Activated CD4-positive, CD25-positive, alpha-beta regulatory T cell treated with anti-CD3 and anti-CD28 coated beads, Interleukin-2, amount 50 U/mL, for 72 hours (primary cell): ENCODE measurements at places on chromosomes 2 and 18.

DNA sequence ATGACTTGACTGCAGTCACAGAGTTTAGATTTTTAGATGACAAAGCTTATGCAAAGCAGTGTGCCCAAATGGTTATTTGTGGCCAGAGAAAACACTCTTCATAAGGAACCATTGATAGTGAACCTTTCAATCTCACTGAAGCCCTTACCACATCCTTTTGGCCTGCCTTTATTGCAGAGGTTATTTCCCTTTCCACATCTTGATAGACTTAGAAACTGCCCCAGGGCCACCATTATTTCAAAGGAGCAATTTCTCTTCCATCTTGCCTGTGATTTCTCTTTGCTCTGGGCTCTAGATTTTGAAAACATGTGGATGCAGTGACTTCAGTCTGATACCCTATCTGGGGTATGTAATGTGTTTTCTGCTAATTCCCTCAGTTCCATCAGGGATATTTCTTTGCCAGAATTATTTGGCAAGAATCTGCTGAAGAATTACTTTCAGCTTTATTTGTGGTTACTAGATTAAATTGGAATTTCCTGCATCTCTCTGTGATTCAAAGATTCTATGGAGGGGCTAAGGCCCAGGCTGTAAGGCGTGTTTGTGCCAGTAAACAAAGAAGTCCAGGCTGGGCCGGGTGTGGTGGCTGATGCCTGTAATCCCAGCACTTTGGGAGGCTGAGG, 51.0 kb downstream of the MOGAT1 start:
- DNase-seq: no peak

DNA sequence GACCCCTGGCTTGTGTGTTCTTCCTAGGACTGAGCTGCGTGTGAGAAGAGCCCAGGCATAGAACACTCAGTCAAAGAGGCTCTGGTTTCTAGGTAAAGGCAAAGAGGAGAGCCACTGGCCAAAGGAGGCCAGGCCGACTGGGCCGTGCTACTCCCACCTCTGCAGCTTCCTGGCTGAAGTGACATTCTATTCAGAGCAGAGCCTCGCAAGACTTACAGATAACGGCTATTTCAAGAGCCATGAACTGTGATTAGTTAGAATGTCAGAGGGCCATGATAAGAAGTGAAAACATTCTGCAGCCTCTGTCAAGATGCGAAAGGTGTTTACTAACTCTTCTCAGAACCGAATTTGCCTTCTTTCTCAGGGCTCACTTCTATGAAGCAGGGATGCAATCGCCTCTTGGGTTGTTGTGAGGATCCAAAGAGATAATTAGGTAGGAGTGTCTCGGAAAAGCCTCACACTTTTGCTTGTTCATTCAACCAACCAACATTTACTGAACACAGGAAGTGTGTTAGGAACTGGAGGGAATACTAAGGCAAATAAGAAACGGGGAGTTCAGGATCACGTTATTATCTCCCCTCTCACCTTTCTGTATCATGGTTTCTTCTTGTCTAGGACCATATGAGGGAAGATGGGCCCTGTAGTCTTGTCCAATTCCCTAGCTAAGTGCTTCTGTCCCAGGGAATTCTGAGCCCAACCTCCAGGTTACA, 3.4 kb upstream of the DNAJC5G start:
- DNase-seq: no peak

DNA sequence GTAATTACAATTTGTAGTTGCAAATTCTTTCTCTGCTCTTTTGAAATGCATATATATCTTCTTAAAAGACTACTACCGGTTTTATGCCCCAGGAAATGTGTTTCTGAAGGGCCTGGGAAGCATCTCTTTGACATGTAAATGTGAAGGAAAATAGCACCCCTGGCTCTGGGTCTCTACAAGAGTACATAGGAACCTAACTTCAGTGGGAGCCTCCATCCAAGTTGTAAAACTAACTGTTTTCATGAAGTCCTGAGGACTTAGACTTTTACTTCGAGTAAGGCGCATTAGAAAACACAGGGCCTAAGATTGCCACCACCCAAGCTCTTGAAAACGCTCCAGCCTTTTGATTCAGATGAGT, 99.4 kb downstream of the CBLN2 start:
- no peak for DNase-seq

DNA sequence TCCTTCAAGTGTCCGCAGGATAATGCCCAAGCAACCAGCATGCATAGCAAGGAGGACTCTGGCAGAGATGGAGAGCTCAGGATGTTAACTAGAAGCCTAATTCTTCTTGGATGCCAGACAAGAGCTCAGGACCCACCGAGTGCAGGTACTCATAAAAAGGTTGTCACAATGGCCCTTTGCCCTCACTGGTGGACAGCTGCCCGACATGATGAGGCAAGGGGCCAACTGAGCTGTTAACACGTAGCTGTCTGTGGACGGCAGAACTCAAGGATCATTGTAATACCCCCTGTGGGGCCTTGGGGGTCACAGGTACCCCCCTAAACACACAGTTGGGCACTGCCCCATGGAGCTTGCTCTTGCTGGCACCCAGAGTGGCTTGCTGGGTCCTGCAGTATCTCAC, 393.7 kb downstream of the PIK3C3 start:
- no peak for DNase-seq

GRCh38 chr18:75223687-75224347, 13.2 kb downstream of the TSHZ1 start:
- no peak for DNase-seq

GRCh38 chr2:222876947-222877346, 16.1 kb downstream of the ACSL3 start:
- DNase-seq: no peak

DNA sequence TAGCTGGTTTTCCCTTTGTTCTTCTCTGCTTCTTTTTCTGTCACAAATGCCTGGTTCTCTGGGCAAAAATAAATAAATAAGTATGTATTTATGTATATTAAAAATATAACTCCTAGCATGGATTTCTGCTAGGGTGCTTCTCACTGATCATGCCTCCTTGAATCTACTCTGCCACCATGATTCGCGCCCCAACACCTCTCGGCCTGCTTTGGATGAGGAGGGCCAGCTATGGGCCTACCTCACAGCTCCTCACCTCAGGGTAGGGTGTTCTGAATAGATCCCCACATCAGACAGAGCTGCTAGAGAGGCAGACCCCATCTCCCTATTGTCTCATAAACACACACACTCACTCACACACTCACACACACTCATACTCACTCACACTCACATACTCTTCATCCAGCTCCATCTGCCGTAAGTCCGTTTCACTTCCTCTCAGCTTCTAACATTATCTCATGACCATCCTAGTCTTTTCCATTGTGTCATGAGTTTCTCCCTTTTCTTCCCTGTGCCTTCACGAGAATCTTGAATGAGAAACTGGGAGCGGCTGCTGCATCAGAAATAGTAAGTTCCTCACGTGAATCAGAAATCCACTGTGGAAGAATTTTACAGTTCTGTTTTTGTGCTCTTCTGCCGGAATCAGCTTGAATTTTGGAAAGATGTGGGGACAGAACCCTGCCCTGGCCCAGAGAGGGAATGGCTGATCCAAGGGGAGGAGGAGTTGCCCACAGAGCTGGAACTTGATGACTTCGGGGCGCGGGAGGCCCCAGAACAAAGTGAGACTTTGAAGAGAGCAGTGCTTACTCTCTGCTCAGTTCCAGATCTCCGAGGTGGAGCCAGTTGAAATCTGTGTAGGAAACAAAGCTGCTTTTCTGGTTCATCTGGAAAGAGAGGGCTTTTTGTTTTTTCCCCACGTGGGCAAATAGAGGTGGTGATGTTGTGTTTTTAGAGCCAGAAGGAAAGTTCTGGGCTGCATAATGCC, 20.9 kb downstream of the ANXA4 start:
- no peak for DNase-seq

DNA sequence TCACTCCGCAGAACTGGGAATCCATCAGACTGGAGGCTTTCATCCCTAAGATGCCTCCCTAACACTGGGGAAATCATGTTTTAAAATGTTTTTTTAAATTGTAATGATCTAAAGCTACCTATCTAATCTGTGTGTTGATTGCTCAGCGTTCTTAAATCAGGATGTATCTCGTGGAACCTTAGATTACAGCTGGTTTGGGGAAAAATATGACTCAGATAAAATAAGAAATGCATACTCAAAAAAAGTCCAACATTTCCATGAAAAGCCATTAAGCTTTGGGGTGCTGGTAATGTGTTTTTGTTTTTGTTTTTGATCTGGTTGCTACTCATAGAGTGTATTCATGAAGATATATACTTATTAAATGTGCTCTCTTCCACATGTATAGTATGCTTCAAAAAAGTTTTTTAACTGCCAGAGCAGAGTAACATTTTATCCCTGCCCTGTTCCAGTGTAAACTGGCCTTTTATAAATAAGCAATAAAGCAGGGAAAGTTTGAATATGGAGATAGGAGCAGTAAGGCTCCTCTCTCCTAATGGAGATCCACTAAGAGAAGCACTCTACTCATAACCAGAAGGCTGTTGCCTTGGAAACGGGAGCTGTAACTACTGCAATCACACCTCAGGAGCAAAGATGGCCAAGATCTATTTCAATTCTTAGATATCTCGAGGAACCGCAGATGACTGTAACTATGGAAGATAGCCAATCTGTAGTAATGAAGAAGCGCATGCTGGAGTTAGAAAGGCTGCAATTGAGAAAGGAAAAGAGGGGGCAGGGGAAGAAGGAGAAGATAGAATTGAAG, 41.6 kb downstream of the ANKRD44 start:
- no peak for DNase-seq

- DNase-seq: no peak
These were observed 101.2 kb downstream of the UBR3 start for GRCh38 chr2:169928463-169928864.

DNA sequence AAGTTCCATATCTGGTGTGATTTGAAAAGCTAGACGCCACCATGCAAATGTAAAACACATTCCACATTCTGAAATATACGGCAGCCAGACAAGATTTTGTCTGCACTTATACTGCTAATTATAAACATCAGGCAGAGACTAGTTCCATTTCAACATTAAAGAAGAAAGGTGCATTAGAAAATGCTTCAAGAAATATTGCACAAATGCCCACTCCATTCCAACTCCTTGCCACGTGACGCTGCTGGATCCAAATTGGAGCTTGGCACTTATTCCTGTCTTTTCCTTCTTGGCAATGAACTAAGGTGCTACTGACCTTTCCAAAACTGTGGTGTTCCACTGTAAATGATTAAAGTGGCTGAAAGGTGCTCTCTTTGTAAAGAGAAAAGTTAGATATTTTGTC, 6.3 kb downstream of the COL6A3 start:
- DNase-seq: no peak
